NCI-H1694 treated with DMSO at 0.1 percent for 48 hours (cell line): ENCODE measurements at places on chromosomes 16 and 17.

DNA sequence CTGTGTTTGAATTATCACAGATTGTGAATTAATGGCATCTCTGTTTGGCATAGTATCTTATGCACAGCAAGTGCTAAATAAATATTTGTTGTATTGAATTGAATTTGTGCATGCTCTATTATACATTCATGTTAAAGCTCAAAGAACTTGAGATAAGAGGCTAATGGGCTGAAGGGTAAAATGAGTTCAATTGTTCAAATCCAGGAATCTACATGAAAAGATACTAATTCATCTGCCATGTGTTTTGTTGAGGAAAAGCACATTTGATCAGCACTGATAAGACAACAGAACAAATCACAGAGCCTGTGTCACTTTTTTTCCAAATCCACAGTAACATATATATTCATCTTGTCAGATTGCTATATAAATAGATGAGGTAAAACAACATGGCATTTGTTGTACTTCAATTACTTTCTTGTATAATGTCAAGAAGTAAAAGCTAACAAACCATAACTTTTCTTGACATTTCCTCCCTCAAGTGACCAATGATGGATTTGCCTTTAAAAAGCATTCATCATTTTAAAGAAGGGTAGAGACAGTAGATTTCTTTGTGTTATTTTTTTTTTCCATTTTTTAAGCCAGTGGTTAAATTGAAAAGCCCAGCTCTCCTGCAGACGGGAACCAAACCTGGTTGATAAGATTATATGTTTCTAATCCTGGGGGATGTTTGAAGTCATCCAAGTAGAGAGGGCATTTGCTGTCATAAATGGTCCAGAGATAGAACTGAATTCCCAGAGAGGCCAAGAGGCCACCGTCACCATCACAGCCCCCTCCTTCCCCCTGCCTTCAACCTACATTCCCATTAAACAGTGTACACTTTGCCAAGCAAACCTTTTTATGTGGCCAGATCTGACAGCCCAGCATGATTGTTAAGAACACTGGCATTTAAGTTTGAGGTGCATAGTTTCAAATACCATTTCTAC, 123.0 kb downstream of the CHD9NB start:
- no peak for DNase-seq

GRCh38 chr17:69086641-69087040, 25.9 kb upstream of the ABCA9 start:
- no peak for DNase-seq

- no peak for DNase-seq
These were observed 19.7 kb upstream of the ARHGAP17 start for GRCh38 chr16:25034911-25035310.

DNA sequence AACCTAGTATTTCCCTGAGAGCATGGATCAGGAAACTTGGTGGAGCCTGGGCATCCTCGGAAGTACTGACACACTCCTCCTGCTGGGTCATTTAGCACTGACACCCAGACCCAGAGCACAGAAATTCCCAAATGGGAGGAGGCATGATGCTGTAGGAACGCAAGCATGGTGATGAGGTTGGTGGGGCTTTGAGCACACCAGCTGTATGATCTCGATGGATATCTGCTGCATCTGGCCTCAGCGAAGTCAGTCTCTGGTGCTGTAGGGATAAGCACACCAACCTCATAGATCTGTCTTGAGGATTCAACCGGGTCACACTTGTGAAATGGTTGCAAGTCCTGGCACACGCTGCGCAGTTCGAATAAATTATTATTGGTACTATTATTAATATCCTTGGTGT, 52.5 kb downstream of the SHISA6 start:
- DNase-seq: no peak

- DNase-seq: no peak
These were observed 61.7 kb upstream of the ZNF469 start for GRCh38 chr16:88320947-88321634.

DNA sequence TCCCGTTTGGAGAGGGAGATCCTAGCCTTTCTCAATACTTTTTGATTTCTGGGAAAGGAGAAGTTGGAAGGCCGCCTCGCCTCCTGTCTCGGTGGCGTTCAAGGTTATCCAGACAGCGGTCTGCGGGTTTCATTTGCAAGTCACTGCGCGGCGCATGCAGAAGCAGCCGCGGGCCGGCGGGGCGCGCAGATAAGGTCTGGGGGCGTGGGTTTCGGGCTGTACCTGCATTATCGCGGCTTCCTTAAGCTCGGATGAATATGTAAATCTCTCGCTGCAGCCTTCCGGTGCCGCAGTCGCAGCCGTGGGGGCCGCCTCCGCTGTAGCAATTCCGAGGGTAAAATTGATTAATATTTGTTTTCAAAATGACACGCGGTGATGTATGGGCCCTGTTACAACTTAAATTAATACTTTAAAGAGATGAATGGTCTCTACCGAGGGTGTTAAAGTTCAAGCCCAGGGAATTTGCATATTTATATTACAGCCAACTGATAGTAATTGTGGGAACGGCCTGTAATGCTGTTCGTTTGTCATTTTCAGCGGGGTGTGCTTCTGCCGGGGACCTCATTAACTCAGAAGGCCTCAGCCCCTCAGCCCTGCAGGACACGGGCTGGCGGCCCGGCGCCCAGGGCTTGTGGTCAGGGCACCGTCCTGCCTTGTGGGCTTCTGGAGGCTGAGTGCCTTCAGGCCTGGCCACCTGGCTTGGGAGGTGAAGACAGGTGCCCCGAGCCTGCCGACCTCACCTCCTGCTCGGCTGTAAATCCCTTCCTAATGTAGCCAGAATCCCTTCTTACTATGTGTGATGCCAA, 99.4 kb downstream of the CYLD start:
- DNase-seq: no peak

- no peak for DNase-seq
These were observed 357.4 kb downstream of the SLC39A11 start for GRCh38 chr17:72735048-72735447.

DNA sequence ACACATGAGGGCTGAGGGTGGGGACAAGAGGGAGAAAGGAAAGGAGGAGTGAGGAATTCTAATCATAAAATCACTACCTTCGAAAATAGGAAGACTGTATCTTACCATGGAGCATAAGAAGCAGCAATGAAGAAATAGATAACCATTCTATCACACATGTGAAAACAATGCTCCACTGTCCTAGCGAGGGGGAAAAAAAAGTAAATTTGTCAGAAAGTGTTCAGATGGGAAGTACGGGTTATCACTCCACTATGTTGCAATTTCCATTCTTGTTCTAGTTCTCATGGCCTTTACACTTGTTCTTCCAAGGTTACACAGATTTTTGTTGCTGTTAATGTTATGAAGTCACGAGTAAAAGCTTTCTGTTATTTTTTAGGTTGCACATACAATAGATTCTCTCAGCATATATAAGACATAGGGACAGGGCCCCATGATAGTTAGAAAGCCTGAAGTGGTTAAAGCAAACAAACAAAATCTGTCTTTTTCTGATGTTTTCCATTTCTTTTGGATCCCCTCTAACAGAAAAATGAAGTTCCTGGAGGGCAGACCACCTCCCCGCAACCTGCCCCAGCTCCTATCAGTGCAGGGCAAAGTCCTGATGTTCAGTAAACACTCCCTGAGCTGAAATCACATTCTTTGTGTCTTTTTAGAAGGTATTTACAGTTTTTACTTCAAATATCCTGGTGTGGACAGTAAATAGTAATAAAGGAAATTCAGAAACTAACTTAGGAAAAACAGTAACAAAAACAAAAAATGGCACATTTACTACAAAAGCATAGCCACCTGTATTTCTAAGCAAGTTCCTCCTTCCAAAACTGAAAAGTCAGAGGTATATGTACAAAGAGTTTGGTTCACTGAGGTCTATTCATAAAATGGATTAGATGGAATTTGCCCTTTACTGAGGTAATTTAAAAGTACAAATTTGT, 13.7 kb downstream of the MMD start:
- no peak for DNase-seq

DNA sequence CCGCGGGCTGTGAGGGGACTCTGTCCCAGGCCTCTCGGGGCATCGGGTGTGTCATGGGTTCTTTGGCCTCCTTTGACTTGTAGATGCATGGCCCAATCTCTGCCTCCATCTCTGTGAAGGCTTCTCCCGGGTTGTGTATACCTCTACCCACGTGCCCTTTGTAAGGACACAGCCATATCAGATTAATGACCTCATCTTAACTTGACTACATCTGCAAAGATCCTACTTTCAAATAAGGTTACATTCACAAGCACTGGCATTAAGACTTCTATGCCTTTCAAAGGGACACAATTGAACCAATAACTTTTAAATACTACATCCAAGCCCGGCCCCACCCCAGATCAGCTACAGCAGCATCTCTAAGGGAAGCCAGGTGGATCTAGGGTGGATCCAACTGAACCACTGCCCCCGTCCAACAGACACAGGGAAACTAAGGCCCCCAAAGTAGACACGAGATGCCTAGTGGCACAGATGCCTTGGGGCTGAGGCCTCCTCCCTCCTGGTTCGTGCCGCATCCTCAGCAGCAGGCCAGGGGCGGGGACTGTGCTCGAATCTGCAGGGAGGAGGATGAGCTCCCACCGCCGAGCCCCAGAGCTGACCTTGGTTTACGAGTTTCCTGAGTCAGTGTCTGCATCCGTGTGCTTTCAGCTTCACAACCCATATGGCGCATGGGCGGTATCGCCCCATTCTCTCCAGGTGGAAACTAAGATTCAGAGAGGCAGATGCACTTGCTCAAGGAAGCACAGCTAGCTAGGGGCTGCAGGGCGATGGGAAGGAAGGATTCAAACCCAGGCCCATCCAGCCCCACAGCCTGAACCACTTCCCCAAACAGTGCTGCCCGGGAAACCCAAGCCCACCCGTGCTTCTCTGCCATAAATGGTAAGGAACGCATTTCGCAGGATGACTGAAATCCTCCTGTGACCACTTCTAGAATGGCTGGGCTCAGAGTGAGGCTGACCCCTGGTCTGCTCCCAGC, 353.3 kb downstream of the C16orf95 start:
- DNase-seq: no peak

- peak; percentile 16 for DNase-seq
These were observed 210.0 kb downstream of the BCAS3 start for GRCh38 chr17:60887614-60888028.

DNA sequence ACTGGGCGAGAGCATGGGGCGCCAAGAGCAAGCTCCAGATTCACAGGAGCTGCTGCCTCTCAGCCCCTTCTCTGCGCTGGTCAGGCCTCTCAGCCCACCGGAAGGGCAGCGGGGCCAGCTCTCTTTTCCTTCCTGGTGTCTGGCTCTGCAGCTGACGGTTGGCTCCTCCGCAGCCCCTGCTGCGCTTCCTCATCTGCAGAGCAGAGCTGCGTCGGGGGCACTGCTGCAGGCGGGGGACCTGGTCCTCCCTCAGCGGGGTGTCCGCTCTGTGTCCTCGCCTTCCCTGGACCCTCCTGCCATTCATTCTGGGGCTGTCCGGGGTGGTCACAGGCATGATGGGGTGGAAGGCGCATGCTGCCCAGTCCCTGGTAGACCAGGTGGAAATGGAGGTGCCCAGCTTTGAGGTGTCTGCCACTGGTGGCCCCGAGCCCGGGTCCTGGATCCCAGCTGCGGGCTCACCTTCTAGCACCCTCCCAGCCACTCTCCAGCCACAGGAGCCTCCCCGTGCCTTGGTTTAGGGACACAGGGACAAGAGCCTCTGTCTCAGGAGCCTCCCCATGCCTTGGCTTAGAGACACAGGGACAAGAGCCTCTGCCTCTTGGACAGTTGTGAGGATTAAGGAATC, 84.8 kb downstream of the IRF8 start:
- DNase-seq: no peak

DNA sequence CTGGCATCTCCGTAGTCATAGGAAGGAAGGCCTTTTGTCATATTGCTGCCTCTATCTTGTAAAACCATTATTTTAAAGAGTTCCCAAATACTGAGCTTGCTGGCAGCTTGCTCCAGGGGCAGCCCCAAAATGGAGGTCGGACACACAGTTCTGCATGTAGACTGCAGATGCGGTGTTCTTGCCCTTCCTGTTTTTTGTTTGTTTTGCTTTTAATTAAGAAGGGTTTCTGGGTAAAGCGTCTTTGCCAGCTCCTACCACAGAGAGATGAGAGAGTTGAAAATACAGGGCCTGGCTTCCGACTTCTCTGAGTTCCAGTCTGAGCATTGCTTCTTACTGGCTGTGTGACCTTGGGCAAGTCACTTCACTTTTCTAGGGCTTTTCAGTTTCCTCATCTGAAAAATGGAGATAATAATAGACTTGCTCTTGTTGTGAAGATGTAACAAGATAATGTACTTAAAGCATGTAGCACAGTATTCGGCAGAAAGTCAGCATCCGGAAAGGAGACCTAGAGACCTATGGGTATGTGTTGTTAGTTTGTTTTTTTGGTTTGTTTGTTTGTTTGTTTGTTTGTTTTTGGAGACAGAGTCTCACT, 67.8 kb upstream of the GSE1 start:
- DNase-seq: no peak

DNA sequence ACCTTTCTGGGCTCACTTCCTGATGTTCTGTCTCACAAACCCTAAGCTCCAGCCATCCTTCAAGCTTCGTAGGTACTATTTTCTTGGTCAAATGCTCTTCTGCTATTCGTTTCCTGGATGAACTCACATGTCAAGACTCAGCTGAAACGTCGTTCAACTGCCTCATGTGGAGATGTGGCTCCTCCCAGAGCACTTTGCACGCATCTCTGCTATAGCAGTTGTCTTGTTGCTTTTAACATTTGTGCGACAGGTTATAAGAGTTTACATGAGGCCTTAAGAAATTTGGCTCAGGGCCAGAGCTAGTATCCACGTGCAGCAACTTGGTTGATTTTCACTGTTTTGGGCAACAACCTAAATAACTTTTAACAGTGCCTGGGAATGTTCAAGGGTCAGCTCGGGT, 2.8 kb upstream of the KRT40 start:
- no peak for DNase-seq

GRCh38 chr17:78839762-78840529, 668 bp downstream of the USP36 start:
- DNase-seq: no peak

GRCh38 chr17:17645961-17646360, 35.3 kb upstream of the RAI1 start:
- DNase-seq: no peak

DNA sequence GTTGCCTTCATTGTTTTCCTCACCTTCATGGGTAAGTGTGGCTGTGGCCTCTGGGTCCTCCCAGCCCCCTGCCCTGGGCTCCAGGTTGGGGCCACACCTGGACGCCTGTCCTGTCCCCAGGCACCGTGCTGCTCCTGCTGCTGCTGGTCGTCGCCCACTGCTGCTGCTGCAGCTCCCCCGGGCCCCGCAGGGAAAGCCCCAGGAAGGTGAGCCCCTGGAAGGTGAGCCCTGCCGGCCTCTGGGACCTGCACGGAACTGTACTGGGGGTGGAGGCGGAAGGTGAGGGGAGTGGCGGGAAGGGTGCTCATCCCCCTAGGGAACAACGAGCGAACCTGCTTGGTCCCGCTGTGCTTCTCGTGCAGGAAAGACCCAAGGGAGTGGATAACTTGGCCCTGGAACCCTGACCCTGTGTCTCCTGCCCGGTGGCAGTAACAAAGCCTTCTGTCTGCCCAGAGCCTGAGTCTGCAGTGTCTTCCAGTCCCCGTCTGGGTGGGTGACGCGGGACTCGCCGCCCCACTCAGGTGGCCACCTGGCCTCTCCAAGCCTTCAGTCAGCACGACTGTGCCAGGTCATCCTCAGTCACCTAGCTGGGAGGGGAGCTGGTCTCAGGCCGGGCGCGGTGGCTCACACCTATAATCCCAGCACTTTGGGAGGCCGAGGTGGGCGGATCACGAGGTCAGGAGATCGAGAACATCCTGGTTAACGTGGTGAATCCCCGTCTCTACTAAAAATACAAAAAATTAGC, 831 bp downstream of the SMIM22 start:
- no peak for DNase-seq

- DNase-seq: no peak
These were observed 212.2 kb upstream of the ZNF469 start for GRCh38 chr16:88170528-88170991.
